Activated CD4-positive, alpha-beta T cell treated with anti-CD3 and anti-CD28 coated beads, Interleukin-2, amount 10 ng/mL, durations not matched to agents 24 days and 14 days (primary cell): ENCODE measurements at places on chromosomes 7 and 10. TPM values are rescaled to one million over a fixed set of nuclear protein-coding genes. Genes with fewer than 3 reads are reported as not detected.

DNA sequence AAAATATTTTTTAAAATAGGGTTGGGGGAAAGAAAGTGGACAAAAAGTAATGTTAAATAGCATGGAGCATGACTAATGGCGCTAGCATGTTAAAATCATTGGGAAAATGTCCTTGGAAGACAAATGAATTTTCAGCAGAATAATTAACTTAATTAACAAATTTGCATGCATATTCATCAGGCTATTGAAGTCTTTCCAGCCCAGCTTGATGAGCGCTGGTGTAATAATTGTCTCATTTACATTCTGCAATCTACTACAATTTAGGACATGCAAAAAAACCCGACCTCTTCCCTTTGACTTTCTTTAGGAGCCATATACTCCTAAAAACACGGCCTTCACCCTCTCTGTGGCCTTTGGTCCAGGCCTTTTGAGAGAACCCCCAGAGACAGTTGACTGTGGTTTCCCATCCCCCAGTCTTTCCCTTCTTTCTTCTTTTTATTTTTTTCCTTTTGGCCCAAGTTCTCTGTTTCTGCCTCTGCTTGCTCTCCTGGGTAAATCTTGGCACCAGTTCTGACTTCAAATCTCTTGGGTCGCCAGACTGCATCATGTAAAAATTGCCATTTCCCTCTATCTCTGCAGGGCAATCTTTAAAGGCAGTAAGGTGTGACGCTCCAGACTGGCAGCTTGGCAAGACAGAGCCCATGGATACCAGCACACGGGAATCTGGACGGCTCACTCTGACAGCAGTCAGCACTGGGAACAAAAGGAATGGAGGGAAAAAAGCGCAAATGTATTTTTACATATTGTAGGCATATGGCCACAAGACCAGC, 105.5 kb downstream of the NEUROD6 start:
- H3K4me1 ChIP-seq, result no peaks in the 10 kb centered on the region
- DNase-seq, result no peak
- H3K4me3 ChIP-seq, result no peak overlapping the region
- no peak overlapping the region for H3K27ac ChIP-seq
- H3K36me3 ChIP-seq, result no peaks in the 10 kb centered on the region

- H3K27me3 ChIP-seq, result peaks cover 55% of the 10 kb centered on the region
- H3K4me3 ChIP-seq, result no peak overlapping the region
- DNase-seq, result no peak
- no peaks in the 10 kb centered on the region for H3K36me3 ChIP-seq
- no peak overlapping the region for H3K27ac ChIP-seq
Observed at GRCh38 chr10:3210251-3210877, 37.8 kb upstream of the PITRM1 start.

Gene PRRT4
- total RNA-seq, result 0.14 TPM in 2 replicates

Gene ZP3
- 7.4 and 7.5 TPM in 2 replicates for total RNA-seq

Gene IDI2
- total RNA-seq, result not detected in 2 replicates

GRCh38 chr10:79242620-79243152, 104.6 kb upstream of the PPIF start:
- peak; percentile 91 for DNase-seq
- H3K4me1 ChIP-seq, result peaks cover 57% of the 10 kb centered on the region
- peak overlapping the region; percentile 86 for H3K4me3 ChIP-seq
- peak overlapping the region; percentile 89 for H3K27ac ChIP-seq
- peaks cover 17% of the 10 kb centered on the region for H3K36me3 ChIP-seq

DNA sequence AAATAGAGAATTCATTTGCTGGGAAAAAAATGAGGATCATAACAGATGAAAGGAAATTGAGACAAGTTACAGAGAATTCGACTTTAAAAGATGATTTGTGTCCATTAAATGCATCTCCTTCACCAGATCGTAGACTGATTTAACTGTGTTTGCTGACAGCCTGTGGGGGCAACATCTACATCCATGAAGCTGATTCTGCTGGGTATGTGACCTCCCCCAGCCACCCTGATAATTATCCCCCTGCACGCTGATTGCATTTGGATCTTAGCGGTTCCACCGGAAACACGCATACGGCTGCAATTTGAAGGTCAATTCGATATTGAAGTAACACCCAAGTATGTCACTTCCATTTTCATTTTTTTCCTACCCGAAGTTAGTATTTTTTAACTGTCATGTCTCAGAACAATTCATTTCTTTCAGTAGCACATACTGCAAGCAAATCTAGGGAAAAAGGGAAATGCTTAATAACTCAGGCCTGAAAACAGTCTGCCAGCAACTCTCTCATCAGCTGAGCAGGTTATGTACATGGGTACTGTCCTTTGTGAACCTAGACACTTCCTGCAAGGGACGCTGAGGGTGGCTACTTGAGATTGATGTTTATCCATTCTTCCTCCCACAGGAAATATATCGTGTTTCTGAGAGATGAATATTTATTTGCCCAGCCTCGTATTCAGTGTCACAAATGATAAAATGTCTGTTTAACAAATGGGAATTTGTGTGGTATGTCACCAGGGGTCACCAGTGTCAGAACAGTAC, 134.9 kb downstream of the ZNF22 start:
- DNase-seq, result no peak
- peaks cover 7% of the 10 kb centered on the region for H3K27me3 ChIP-seq
- H3K4me1 ChIP-seq, result no peaks in the 10 kb centered on the region
- no peak overlapping the region for H3K27ac ChIP-seq
- no peak overlapping the region for H3K4me3 ChIP-seq
